ENCODE measurements at places on chromosomes 2 and 18.

DNA sequence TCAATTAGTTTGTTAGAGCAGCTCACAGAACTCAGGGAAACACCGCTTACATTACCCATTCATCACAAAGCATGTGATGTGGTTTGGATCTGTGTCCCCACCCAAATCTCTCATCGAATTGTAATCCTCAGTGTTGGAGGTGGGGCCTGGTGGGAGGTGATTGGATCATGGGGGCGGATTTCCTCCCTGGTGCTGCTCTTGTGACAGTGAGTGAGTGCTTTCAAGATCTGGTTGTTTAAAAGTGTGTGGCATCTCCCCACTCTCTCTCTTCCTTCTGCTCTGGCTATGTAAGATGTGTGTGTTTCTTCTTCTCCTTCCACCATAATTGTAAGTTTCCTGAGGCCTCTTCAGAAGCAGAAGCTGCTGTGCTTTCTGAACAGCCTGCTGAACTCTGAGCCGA lies 63.5 kb upstream of the AGPS start:
- DNase-seq, result no peak

GRCh38 chr18:70280007-70280925 lies 8.6 kb upstream of the SOCS6 start:
- peak; percentile 73 for DNase-seq

DNA sequence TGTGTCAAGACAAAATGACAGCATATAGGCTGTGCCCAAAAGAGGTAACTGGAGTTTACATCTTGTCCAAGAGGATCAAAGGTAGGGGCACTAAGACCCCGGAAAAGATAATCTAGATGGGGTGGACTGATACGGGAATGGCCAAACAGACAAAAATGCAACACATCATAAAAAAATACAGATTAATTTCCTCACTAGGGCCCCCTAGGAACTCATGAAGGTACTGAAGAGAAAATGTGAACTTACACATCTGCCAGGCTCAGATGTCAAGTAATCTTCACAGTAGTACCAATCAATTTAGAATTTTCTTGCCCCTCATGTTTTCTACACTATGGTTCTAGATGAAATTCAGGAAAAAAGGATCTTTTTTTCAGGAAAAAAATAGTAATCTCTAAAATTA lies 115.6 kb upstream of the REG3A start:
- DNase-seq, result no peak

DNA sequence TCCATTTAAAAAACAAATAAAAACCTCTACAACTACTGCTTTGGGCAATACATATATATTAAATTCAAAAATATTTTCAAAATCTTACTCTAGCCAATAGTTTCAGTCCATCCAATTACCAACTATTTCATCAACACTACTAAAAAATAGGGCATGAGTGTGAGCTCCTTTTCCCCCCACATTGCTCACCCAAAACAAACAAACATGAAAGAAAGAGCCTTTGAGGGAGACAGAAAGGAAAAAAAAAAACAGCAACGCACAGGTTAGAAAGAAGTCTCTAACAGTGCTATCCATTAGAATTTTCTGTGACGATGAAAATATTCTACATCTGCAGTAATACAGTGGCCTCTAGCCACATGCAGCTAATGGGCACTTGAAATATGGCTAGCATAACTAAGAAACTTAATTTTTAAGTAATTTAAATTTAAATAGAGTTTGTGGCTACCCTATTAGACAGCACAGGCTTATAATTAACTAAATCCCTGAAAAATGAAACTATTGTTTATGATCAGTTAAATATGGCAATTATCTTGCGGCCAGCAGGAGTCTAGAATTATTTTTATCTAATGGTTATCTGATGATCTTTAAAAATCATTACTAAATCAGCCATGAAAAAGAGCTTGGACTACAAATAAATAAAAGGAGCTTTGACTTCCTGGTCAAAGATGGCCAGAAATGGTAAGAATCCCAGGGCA lies 59.2 kb downstream of the RBMS1 start:
- no peak for DNase-seq

- DNase-seq, result peak; percentile 100
These were observed 84.3 kb downstream of the MAP3K20 start for GRCh38 chr2:173159791-173160463.

DNA sequence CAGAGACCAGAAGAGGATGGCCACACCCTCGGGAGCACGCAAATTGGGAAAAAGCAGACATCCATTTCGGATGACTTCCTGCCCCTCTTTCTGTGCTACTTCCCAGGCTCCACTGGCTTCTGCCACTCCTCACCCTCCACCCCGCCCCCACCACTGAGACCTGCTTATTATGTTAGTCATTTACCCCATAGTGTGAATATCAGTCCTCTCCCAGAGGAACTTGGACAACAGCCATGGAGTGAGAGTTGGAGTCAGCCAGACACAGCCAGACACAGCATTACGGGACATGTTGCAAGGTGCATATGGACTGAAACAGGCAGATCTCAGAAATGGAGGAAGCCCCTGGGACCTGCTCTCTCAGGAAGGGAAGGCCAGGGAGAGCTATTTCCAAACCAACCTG lies 51.8 kb downstream of the CTIF start:
- DNase-seq, result peak; percentile 93

DNA sequence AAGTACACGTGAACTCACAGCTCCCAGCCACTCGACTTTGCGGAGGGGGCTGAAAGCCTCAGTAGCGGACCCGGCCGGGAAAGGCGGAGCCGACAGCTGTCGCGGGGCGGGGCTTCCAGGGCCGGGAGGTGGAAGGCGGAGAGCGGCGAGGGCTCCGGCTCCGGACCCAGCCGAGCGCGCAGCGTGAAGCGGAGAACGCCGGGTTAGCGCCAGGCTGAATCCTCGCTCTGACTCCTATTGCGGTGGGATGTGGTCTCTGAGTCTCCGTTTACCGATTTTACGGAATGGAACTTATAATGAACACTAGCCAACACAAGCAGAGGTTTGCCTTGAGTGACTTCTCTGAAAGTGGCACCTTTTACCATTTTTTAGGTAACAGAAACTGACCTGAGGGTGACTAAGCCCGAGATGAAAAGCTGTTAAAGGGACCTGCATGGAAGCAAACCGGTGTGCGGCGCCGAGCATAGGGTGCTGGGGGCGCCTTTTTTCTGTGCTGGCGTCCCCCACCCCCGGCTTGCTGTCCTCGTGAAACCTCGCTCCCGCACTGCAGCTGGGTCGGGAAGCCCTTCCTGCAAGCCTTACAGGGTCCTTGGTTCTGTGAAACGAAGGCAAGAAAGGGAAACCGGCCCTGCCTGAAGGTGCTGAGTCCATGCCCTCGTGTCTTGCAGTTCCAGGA lies 72.9 kb downstream of the EN1 start:
- DNase-seq, result peak; percentile 55

DNA sequence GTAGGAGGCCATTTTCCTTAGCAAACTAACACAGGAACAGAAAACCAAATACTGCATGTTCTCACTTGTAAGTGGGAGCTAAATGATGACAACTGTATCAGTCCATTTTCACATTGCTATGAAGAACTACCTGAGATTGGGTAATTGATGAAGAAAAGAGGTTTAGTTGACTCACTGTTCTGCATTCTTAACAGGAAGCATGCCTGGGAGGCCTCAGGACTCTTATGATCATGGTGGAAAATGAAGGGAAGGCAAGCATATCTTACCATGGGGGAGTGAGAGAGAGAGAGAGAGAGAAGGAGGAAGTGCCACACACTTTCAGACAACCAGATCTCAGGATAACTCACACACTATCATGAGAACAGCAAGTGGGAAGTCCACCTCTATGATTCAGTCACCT lies 105.3 kb downstream of the PARD3B start:
- DNase-seq, result no peak

GRCh38 chr18:13680612-13681011 lies 45.7 kb downstream of the FAM210A start:
- DNase-seq, result peak; percentile 33

DNA sequence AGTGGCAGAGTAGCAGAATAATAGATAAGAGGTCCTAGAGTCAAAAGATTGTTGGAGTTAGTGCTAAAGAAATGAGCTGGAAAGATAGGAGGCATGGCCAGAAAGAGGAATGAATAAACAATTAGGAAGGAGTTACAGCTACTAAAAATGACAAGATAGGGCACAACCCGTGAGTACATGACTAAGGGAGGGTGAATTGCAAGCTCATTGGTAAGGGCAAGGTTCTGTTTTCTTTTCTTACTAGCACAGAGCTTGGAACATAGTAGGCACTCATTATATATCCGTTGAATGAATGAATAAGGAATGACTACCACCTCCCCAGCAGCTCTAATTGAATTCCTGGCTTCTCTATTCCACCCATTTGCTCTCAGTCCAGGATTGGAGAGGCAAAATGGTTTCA lies 5.7 kb upstream of the MARCO start:
- no peak for DNase-seq

DNA sequence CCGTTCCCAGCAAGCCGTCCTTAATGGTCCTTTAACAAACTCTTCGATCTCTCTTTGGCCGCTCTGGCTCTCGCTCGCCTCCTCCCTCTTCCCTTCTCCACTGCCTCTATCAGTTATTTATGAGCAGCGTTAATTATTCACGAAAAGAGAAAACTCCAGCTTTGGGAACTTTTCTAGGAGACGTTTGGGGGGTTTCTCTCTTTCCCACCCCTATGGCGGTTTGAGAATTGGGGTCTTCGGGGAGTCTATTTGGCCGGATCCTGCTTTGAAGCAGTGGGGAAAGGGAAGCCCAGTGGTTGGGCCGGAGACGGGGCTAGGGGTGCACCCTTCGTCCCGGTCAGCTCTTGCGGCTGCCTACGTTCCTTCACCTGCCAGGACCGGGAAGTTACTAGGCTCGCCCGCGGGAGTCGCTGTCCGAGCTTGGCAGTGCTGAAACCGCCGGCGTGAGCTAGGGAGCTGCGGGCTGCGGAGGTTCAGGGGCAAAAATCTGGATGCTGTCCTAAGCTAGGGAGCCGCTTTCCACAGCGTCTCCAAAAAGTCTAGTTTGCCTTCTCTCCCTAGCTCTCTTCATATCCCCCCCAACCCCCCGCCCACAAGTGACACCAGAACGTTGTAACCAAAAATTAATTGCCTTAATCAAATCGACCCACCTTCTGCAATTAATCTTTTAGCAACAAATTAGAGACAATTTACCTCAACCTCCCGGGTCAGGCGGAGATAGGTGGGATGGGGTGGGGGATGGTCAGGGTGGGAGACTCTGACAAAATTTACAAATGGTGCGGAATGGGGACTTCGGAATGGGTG lies 8.9 kb upstream of the SKOR2 start:
- DNase-seq, result peak; percentile 42

DNA sequence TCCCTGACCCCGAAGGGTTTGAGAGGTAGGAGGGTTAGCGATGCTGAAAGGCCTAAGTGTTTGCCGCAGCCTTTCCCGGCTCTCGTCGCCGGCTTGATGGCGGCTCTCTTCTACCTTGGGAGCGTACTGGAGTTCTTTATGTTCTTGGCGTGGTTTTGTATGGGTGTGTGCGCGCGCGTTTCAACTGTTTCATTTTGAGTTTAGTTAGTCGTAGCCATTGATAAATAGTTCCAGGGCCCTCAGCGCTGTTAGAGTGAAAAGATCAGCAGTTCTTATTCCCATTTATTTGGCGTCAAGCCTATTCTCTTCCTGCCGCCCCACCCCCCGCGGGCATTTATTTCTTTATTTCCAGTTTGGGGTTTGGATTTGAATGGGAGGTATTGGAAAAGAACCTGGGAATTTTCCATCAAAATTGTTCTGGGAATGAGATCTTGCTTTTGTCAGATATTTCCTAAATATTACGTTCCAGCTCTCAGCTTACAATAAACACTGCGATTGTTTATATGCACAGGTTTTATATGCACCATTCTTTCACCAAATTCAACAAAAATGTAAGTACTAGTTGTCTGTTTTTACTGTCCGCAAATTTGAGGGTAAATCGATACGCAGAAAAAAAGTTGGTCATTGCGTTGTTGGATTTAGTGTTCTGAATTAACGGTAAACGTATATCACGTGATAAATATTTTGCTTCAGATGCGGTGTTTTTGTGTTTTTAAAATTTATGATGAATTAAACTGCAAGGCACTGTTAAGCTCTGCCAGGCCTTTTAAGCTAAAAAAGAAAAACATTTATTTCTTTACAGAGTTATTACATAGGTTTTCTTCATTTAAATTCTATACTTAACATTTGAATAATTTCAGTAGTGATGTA lies 954 bp downstream of the CCNT2 start:
- peak; percentile 44 for DNase-seq

- DNase-seq, result no peak
These were observed 242.9 kb downstream of the LPIN1 start for GRCh38 chr2:11989354-11989703.

DNA sequence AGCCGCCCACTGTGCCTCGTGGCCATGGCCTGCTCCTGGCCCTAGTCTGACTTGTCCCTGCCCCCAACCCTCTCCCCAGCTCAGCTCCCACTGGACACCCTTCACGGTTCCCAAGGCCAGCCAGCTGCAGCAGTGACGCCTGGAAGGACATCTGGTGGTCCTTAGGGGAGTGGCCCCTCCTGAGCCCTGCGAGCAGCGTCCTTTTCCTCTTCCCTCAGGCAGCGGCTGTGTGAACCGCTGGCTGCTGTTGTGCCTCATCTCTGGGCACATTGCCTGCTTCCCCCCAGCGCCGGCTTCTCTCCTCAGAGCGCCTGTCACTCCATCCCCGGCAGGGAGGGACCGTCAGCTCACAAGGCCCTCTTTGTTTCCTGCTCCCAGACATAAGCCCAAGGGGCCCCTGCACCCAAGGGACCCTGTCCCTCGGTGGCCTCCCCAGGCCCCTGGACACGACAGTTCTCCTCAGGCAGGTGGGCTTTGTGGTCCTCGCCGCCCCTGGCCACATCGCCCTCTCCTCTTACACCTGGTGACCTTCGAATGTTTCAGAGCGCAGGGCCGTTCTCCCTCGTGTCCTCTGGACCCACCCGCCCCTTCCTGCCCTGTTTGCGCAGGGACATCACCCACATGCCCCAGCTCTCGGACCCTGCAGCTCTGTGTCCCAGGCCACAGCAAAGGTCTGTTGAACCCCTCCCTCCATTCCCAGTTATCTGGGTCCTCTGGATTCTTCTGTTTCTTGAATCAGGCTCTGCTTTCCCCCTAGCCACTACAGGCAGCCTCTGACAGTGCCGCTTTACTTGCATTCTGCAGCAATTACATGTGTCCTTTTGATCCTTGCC lies 35.8 kb downstream of the ANO7 start:
- DNase-seq, result peak; percentile 52

- no peak for DNase-seq
These were observed 972 bp upstream of the IGFBP5 start for GRCh38 chr2:216696321-216696720.

DNA sequence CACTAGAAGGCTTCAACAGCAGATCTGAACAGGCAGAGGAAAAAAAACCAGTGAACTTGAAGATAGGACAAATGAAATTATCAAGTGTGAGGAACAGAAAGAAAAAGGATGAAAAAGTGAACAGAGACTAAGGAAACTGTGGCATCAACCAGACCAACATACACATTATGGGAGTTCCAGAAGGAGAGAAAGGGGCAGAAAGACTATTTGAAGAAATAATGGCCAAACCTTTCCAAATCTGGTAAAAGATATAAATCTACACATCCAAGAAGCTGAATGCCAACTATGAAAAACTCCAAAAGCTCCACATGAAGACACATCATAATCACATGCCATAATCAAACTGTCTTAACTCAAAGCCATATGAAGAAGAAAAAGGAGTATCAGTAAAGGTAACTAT lies 79.8 kb downstream of the ROCK1 start:
- no peak for DNase-seq
